ENCODE measurements at places on chromosomes 12 and 14.

- DNase-seq, result no peak
These were observed 193.4 kb downstream of the ERC1 start for GRCh38 chr12:1184402-1184801.

GRCh38 chr12:5792343-5792742, 152.7 kb downstream of the ANO2 start:
- DNase-seq, result no peak

GRCh38 chr12:92539110-92539749, 163.6 kb upstream of the PLEKHG7 start:
- peak; percentile 88 for DNase-seq

GRCh38 chr14:78705989-78706388, 535.8 kb downstream of the NRXN3 start:
- no peak for DNase-seq

DNA sequence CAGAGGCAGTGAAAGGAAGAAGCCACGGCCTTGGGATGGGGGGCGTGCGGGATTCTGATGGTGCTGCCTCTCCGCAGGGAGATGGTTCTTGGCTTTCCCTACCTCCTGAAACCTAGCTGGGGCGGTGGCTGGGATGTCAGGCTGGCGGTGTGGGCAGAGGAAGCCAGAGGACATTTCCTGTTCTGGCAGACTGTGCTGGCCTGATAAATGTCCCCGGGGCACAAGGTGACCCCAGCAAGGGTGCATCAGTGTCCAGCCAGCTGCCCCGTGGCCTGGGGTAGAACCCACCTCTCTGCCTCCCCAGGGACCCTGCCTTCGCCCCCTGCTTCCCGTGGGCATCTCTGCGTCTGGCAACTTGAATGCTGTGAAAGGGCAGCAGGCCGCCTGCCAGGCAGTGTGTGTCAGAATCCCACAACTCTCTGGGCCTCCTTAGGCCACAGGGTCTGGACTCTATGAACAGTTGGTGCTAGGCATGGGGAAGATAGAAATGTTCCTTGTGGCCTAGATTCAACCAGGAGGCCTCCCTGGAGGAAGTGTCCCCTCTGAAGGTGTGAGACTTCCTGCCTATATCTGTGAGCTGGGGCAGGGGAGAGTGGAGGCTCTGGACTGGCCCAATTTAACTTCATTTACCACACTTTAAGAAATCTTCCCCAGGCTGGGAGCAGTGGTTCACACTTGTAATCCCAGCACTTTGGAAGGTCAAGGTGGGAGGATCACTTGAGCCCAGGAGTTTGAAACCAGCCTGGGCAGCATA, 4.9 kb downstream of the SH2B3 start:
- DNase-seq, result no peak

- DNase-seq, result no peak
These were observed 12.8 kb downstream of the LUM start for GRCh38 chr12:91098461-91098860.
